ENCODE measurements at places on chromosomes 4 and X. TPM values are rescaled to one million over a fixed set of nuclear protein-coding genes. Genes with fewer than 3 reads are reported as not detected.

DNA sequence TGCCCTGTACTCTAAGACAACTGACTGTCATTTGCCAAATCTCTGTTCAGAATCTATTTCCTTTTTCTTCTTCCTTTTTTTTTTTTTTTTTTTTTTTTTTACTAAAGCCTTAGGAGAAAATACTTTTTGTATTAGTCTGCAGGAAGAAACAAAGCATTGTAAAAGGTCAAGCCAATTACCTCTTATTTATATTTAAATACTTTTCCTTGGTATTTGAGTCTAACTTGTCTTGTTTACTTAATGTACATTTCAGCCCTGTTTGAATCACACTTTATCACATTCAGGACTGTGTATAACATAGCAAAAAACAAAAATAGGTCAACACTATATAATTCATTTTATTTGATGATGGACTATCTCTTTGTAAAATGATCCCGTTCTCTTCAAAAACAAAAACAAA is 262.2 kb downstream of the RPA4 start:
- H3K36me3 ChIP-seq: no peaks in the 10 kb centered on the region
- no peak overlapping the region for H3K27ac ChIP-seq
- no peaks in the 10 kb centered on the region for H3K4me1 ChIP-seq
- no peak overlapping the region for H3K4me3 ChIP-seq
- DNase-seq: no peak

DNA sequence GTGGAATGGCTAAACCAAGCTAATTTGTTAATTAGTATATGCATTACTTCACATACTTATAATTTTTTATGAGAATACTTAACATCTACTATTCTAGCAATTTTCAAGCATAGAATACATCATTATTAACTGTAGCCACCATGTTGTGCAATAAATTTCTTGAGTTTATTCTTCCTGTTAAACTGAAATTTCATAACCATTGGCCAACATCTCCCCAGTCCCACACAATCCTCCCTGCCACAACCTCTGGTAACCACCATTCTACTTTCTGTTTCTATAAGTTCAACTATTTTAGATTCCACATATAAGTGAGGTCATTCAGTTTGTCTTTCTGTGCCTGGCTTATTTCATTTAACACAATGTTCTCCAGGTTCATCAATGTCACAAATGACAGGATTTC is 208.5 kb downstream of the PPP4R3C start:
- H3K4me1 ChIP-seq: no peaks in the 10 kb centered on the region
- H3K36me3 ChIP-seq: no peaks in the 10 kb centered on the region
- H3K27ac ChIP-seq: no peak overlapping the region
- H3K4me3 ChIP-seq: no peak overlapping the region
- no peak for DNase-seq
- H3K27me3 ChIP-seq: no peaks in the 10 kb centered on the region

PLP1 gene
- 2.4 TPM for total RNA-seq

- H3K27me3 ChIP-seq: no peaks in the 10 kb centered on the region
- no peaks in the 10 kb centered on the region for H3K36me3 ChIP-seq
- H3K27ac ChIP-seq: no peak overlapping the region
- no peak overlapping the region for H3K4me3 ChIP-seq
- H3K4me1 ChIP-seq: no peaks in the 10 kb centered on the region
Measured at GRCh38 chr4:187615972-187616371, 379.6 kb upstream of the ZFP42 start.

DNA sequence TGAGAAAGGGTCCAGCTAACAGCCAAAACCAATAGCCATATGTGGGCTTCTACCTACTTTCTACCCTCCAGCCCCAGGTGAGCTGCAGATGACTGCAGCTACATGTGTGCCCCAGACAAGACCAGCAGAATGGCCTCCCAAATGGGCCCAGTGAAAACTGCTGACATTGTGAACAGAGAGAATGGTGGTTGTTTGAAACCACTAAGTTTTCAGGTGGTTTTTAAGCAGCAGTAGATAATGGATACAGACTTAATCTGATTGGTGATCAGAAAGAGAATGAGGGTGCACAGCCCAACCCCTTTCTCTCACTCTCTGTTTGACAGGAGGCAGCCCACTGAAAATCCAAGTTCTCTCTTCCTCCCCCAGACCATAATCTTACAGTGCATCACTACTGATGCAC is 42.5 kb upstream of the BBS12 start:
- H3K4me1 ChIP-seq: no peaks in the 10 kb centered on the region
- DNase-seq: no peak
- H3K4me3 ChIP-seq: no peak overlapping the region
- no peak overlapping the region for H3K27ac ChIP-seq
- no peaks in the 10 kb centered on the region for H3K27me3 ChIP-seq
- H3K36me3 ChIP-seq: no peaks in the 10 kb centered on the region

- H3K4me3 ChIP-seq: no peak overlapping the region
- no peaks in the 10 kb centered on the region for H3K36me3 ChIP-seq
- peak; percentile 78 for DNase-seq
- no peak overlapping the region for H3K27ac ChIP-seq
Measured at GRCh38 chr4:1043651-1044468, 32.4 kb downstream of the FGFRL1 start.

TRIML1 gene
- not detected for total RNA-seq

- H3K27me3 ChIP-seq: no peaks in the 10 kb centered on the region
- H3K4me1 ChIP-seq: peaks cover 3% of the 10 kb centered on the region
- H3K36me3 ChIP-seq: peaks cover 5% of the 10 kb centered on the region
- no peak overlapping the region for H3K27ac ChIP-seq
- H3K4me3 ChIP-seq: no peak overlapping the region
Measured at GRCh38 chr4:105196523-105197145, 50.0 kb downstream of the TET2 start.

DNA sequence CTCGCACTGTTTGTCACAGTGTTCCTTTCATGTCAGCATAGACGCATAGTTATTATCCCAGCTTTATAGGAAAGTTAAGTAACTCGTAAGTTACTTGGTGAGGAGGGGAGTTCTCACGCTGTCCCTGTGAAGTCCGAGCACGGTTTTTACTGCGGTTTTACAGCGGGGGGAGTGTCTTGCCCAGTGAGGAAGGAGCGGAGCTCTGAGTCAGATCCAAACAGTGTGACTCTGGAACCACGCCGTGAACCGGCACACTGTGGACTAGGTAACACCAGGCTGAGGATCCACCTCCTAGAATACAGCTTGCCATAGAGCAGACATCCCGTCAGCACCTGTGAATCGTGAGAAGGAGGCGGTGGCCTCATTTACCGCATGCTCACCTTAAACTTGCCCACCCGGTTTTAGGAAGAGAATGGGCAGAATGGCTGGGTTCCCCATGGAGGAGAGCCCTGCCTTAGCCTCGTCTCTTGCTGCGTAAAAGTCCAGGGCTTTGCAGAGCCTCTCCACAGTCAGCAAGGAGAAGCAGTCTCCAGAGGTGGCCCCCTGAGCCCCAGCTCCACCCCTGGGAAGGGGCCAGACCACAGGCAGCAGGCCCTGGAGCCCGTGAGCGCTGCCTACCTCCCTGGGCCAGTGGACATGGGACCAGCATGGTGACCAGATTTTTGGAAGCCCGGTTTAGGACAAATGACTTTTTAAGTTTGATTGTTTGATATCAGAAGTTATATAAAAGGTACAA is 40.2 kb upstream of the HGFAC start:
- peak; percentile 23 for DNase-seq
- no peak overlapping the region for H3K4me3 ChIP-seq
- H3K36me3 ChIP-seq: no peaks in the 10 kb centered on the region

TIMP1 gene
- 551 TPM for total RNA-seq

DNA sequence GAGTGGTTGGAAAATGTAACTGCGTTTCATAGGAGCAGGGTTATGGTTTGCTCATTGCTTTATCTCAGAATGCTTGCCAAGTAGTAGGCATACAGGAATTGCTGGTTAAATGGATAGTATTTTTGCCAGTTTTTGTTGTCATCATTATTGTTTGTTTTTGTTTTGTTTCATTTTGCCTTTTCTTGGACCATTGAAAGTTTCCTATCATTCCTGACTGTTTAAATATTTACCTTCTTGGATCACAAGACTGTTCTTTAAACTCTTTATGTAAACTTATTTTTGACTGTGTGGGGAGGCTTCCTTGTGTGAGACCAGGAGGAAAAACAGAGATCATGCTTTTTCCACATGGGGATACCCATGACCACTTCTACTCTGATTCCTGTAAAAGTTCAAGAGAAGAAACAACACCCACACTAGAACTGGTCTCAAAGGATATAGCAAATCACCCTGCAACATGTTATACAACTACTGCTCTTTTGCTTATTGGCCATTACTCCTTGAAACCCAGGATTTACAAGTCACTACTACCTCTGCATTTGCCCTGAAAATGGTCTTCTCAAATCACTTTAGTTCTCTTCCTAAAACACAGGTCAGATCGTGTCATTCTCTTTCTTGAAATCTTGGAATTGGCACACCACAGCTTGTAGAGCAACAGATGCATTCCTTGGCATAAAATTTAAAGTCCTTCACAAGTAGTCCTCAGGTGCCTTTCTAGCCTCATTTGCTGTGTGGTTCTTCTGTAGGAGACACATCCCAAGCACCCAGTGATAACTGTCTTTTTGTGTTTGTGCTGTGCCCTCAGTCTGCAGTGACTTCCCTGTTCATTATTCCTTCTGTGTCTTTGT is 51.3 kb downstream of the FNIP2 start:
- peak overlapping the region; percentile 81 for H3K27ac ChIP-seq
- no peaks in the 10 kb centered on the region for H3K27me3 ChIP-seq
- H3K4me3 ChIP-seq: no peak overlapping the region
- DNase-seq: no peak
- no peaks in the 10 kb centered on the region for H3K36me3 ChIP-seq
- peaks cover 40% of the 10 kb centered on the region for H3K4me1 ChIP-seq

DNA sequence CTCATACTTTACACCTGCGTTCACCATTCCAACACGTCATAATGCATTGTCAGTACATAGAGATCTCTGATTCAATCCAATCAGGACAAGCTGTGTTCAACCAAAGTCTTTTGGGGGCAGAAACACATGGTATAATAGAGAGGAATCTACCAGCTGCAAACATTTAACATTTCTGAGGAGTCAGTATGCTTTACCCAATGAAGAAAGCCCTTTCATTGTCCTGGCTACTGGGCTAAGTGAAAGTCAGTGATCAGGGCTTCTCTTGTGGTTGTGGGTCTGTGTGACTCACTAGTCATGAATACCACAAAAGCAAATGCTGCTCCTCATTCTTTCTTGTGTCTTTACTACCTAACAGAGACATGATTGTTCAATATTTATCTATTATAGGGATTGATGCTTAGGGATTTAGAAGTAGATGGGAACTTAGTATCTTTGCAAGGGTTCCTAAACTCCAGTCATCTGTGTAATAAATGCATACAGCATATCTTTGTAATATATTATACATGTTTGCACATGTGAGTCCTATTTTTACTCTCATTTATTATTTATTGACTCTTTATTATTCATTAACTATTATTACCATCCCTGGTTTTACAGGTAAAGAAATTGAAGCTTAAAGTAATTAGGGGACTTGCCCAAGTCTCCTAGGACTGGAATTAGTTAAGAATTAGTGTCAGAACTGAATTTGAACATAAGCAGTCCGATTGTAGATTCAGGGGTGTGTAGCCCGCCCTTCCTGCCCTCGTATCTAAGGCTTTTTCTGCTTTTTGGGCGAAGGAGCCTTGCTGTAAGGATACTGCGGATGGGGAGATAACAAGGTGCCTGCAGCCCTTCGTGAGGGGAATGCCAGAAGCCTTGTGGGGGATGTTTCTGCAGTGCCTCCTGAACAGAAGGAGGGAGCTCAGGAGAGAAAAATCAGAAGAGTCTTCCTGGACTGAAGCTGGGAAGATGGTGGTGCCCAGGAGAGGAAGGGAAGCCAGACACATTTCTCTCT is 353.1 kb upstream of the BOD1L1 start:
- H3K36me3 ChIP-seq: no peaks in the 10 kb centered on the region
- no peak overlapping the region for H3K27ac ChIP-seq
- DNase-seq: no peak
- H3K27me3 ChIP-seq: no peaks in the 10 kb centered on the region

DNA sequence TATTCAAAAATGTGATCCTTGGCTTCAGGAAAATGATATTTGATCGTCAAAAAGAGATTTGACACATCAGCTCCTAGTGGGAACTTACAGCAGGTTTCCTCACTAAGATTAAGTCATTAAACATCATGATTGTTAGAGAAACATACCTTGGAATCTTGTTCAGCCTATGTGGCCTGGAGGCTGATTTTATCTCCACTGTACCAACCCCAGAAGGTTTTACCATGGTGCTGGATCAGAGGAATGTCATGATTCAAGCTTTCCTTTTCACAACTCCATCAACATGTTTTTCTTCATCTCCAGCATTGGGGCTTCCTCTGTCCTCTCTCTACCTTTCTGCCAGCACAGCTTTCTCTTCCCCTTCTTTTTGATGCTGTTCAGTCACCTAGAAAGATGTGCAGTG is 68.4 kb upstream of the MID1IP1 start:
- no peaks in the 10 kb centered on the region for H3K36me3 ChIP-seq
- no peaks in the 10 kb centered on the region for H3K27me3 ChIP-seq
- no peak overlapping the region for H3K27ac ChIP-seq

DNA sequence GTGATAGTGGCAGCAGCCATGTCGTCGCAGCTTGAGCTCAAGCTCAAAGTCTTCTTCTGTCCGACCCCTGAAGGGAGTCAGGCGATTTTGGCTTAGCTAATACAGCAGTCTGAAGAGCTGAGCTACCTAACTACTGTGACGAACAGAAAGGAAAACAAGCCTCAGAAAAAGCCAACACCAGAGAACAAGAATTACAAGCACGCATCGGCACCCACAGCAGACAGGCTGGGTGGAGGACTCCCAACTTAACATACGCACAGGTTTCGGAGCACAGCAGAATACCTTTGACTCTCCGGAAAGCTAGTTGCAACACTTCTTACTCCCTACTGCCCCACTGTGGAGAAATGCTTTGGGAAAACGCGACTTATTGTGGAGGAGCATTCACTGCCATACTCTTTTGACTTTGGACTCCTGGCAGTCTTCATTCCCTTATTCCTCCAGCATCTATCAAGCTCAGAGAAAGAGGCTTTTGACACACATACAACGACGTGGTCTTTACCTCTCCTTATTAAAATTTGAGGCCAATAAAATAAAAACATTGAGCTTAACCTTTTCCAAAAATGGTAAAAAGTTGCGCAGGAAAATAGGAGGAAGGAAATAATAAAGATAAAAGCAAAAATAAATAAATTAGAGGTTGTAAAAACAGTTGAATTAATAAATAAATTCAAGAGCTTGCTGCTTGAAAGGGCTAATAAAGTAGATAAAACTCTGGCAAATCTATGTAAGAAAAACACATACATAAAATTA is 41.3 kb upstream of the GPC3 start:
- H3K27ac ChIP-seq: no peak overlapping the region
- DNase-seq: peak; percentile 63
- peak overlapping the region; percentile 8 for H3K4me3 ChIP-seq
- H3K4me1 ChIP-seq: no peaks in the 10 kb centered on the region
- no peaks in the 10 kb centered on the region for H3K36me3 ChIP-seq
- no peaks in the 10 kb centered on the region for H3K27me3 ChIP-seq

MAGEB16 gene
- total RNA-seq: not detected

GRCh38 chrX:123153846-123154335 is 30.2 kb upstream of the GRIA3 start:
- no peak overlapping the region for H3K27ac ChIP-seq

DNA sequence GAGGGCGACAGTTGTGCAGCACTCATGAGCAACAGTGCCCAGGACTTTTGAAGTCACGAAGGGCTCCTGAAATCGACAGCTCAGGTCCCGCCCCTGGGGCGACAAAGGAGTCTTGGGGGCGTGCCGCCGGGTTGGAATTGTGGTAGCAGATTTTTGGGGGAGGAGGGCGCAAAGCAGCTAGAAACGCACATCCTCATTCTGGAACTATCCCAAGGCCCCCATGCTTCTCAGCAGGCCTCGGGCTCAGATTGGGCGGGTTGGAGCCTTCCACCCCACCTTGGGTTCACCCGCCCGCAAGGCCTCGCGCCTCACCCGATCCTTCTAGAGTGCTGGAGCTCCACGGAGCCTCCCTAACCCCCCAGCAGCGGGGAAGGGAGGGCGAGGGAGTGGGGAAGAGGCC is 85.5 kb downstream of the HPRT1 start:
- H3K4me3 ChIP-seq: peak overlapping the region; percentile 20
- peaks cover 2% of the 10 kb centered on the region for H3K4me1 ChIP-seq
- H3K27me3 ChIP-seq: peaks cover 3% of the 10 kb centered on the region
- no peaks in the 10 kb centered on the region for H3K36me3 ChIP-seq
- no peak overlapping the region for H3K27ac ChIP-seq
